Epithelial cell of prostate (primary cell): ENCODE measurements at places on chromosomes 1 and 21.

DNA sequence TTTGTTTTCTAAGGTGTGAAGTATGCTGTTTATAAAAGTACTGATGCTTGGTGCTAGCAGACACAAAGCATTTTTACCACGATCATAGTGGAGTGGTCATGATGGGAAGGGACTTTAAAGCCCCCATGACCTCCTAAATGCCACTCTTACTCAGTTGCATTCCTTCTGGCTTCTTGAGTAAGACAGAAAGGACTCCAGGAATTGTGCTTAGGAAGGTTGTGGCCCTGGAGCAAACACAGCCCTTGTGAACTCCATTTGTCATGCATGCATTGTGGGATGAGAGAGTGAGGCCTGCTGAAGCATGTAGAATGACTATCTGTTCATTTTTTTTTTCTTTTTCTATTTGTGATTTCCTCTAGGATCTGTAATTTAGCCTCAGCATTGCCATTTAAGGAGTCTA lies 34.2 kb downstream of the AK5 start:
- DNase-seq: peak; percentile 16

DNA sequence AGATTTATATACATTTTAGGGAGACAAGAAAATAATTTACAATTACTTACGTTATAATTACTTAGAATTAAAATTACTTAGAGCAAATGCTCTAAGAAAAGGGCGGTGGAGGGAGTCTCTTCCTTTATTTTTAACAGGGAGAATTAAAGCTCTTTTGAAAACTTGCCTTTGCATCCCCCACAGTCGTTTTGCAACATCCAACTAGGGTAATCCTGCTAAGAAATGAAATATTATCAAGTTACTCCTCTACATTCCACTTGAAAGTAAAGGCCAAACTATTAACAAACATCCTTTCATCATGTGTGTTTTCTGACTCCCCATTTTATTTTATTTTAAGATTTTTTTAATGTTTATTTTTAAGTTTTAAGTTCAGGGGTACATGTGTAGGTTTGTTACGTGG lies 1358.5 kb downstream of the NCAM2 start:
- no peak for DNase-seq

- no peak for DNase-seq
Measured at GRCh38 chr1:88056881-88057280, 627.2 kb upstream of the PKN2 start.

DNA sequence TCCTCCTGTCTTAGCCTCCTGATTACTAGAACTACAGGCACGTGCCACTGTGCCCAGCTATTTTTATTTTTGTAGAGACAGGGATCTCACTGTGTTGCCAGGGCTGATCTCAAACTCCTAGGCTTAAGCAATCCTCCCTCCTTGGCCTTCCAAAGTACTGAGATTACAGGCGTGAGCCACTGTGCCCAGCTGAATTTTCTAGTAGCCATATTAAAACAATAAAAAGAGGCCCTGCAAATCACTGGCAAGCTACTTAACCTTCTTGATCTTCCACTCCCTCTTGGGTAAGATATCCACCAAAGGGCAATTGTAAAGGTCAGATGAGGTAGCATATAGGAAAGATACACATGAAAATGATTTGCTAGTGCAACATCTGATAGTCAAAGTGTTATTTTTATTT lies 65.6 kb upstream of the SRSF10 start:
- DNase-seq: no peak

- DNase-seq: no peak
Measured at GRCh38 chr1:180947901-180948640, 35.4 kb downstream of the KIAA1614 start.

- peak; percentile 72 for DNase-seq
Measured at GRCh38 chr21:41766883-41767605, at the start of gene RIPK4. RIPK4 (minus strand) TSS chr21:41767052; CDS start chr21:41767041, 11 bp downstream.

GRCh38 chr21:28325618-28326017 lies 667.1 kb downstream of the LTN1 start:
- no peak for DNase-seq

DNA sequence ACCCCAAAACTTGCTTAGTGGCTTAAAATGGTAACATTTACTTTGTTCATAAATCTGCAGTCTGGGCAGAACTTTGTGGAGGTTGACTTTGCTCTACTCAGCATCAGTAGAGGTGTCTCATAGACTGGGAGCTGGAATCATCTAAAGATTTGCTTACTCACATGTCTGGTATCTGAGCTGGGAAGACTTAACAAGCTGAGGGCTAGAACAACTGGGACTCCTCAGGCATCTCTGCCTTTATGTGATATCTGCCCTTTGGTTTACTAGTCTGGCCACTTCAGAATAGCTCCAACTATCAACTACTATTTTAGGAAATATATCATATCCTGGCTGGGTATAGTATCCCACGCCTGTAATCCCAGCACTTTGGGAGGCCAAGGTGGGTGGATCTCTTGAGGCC lies 82.5 kb downstream of the C4BPA start:
- no peak for DNase-seq
